AML-193 (cell line): ENCODE measurements at places on chromosomes 13 and 19.

- peak; percentile 13 for DNase-seq
Measured at GRCh38 chr13:40109351-40109844, 453.9 kb downstream of the COG6 start.

GRCh38 chr19:7550987-7551761 is 15.7 kb downstream of the PNPLA6 start:
- DNase-seq: no peak

- DNase-seq: no peak
Measured at GRCh38 chr19:38304866-38305429, 897 bp downstream of the C19orf33 start.

GRCh38 chr19:54355675-54356074 is 9.1 kb downstream of the LAIR1 start:
- no peak for DNase-seq

DNA sequence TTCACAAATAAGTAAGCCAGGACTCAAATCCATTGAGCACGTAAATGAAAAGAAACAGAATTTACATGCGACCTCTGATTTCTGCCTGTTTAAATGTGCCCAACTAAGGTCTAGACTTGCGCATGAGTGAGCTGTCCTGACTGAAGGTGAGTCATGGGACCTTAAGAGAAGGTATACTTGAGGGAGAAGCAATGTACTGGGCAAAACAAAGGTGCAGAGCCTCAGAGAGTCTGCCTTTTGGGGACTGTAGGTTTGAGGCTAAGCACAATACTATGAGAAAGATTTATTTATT is 45.8 kb downstream of the UFM1 start:
- DNase-seq: no peak

DNA sequence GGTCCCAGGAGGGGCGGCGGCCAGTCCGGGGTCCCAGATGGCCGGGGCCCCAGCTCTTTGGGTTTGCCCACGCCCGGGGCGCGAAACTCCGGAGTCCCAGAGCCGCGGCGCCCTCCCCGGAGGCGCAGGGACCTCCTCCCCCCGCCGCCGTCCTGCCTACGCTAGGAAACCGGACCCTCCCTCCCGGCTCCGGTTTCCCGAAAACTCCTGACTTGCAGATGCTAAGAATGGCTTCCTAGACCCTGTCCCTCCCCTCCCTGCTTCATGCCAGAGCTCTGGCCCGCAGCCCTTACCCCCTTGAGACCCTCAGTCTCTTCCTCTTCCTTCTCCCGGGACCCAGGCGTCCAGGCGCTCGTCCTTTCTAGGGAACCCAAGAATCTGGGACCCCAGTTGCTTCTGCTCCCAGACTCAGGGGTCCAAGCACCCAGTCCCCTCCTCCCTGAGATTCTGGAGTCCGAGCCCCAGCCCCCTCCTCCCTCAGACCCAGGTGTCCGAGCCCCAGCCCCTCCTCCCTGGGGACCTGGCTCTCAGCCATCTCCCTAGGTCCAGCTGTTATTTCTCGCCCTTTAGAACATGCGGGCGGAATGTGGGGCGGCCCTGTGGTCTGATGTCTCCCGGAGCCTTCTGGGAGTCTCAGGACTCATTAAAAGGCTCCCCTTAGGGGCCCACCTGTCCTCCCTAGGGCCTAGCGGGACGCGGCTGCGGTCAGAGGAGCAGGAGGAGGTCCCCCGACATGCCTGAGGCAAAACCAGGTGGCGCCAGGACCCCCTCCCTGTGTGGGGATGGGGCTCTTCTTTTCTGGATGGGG is at the start of gene MYBPC2:
Gene MYBPC2 (plus strand): TSS at position 672 of the 808 bp plus-strand sequence. CDS start 62 bp downstream, at position 734.
- no peak for DNase-seq

DNA sequence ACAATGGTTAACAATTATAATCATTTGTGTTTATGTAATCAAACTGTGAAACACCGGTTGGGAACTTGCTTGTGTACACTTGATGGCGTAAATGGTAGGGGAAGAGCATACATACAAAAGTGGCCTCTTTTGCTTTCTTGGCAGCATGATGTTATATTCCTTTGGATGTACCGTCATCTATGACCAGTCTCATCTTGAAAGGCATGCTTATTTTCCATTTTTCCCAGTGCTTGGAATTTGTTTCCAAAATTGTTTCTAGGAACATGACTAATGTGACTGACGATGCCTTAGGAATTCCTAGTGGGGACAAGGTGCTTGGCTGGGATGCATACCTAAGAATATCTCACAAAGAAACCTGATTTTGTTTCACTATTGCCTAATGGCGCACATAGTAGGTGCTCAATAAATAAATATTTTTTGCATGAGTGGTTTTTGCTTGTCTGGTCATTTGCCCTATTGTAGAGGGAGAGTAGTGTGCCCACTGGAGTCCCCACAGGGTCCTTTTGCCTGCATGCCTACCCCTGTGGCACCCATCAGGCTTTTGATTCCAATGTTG is 45.5 kb downstream of the SAE1 start:
- DNase-seq: no peak

DNA sequence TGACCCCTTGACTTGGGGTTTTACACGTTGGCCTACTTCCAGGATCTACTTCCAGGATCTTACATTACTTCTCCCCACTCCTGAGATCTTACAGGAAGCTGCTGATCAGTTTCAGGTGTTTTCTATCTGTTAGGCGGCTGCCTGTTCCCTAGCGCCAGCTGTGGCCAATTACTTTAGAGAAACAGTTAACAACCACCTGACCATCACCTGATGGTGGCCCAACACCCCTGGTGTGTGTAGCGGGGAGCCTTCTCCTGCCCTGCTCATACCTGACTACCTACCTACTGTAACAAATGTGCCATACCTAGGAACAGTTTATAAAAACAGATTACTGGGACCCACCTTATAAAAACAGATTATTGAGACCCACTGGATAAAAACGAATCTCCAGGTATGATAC is 2.8 kb upstream of the POP4 start:
- no peak for DNase-seq

- DNase-seq: no peak
Measured at GRCh38 chr19:18109341-18109732, 11.8 kb downstream of the MAST3 start.

DNA sequence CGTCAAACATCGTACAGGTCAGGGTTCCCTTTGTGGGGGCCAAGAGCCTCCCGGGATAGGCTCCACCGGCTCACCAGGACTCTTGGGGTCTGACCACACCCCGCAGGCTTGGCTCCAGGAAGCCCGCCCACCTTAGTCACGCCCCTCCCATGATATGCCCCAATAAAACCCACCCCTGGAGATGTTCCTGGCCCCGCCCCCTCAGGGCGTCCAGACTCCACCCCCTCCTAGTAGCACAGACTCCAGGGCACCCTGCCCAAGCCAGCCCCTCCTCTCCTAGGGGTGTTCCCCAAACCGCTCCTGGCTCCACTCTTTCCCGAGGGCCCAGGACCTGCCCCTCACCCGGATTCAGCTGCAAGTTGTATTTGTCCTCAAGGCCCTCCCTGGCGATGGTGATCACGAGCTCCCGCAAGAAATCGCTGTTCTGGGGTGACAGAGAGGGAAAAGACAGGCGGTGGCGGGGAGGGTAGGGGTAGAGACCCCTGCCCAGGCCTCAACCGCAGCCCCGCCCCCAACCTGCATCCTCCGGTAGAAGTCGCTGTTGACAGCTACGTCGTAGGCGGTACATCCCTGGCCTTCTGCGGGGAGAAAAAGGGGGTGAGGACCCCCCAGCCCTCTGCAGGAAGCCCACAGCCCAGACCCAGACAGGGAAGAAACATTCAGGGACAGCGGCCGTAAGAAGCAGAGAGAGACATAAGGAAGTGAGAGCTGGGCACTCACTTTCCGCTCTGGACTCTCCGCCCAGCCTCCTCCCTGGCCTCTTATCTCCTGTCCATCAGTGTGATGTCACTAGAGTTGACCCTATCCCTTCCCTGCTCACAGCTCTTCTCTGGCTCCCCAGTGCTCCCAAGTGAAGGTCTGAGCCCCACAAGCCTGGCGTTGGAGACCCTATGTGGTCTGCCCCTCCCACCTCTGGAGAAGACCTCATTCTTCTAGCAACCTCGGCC is 3.9 kb downstream of the PIH1D1 start:
- DNase-seq: no peak

DNA sequence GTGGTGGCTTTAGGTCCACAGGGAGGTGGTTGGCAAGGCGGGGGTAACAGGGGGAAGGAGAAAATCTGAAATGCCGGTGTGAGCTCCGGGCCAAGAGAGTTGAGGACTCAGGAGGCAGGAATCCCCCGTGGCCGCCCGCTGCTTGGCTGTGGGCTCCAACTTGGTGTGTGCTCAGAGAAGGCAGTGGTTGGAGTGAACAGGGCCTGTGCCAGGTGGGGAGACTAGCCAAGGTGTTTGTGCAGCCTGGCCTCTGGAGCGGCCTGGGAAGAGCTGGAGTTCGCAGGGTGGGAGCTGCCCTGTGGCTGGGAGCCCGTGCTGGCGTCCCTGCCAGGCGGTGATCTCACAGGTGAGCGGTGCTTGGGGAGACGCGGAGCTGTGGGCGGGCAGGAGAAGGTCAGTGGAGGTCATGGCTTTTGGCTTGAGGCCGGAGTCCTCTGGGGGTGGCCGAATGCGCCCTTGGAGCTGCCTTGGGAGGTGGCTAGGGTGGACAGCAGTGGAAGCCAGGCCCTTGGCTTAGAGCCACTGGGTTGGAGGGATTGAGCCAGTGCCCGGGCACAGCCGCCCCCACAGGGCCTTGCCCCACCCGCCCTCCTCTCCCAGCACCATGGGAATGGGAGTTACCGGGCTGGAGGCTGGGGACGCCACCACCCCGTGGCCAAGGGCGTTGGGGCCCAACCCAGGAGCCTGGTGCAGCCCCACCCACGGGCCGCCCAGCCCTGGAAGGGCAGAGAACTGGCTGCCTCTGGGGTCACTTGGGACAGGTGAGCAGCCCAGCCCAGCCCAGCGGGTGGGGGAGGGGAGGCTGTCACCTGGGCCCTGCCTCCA is 7.1 kb upstream of the CIRBP start:
- no peak for DNase-seq
